Caco-2 (cell line): ENCODE measurements at places on chromosomes 11 and 22. TPM values are rescaled to one million over a fixed set of nuclear protein-coding genes. Genes with fewer than 3 reads are reported as not detected.

GGT5 gene
- 0.51 and 0.66 TPM in 2 replicates for total RNA-seq

- DNase-seq, result no peak
These were observed 37.3 kb upstream of the XBP1 start for GRCh38 chr22:28837640-28838039.

DNA sequence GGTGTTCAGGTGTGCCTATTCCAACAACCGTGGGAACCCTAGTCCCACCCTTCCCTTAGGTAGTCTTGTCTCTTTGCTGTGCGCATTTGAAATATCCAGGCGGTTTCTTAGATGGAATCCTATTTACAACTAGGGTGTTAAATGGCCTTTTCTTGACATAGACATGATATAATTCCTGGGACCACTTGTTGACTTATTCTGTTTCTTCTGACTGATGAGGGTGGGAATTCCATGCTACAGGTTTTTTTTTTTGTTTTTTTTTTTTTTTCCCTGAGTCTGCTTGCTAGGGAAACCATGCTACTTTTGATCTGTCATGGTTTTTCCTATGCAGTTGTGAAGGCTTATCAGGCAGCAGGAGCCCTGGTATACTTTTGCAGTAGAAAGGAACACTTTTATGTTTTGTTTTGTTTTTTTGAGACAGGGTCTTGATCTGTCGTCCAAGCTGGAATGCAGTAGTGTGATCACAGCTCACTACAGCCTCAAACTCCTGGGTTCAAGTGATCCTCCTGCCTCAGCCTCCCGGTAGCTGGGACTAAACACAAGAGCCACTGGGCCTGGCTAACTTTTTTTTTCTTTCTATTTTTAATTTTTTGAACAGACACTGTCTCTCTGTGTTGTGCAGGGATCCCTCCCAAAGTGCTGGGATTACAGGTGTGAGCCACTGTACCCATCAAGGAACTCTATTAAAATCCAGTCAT is 1.5 kb downstream of the STIM1 start:
- no peak for DNase-seq

DNA sequence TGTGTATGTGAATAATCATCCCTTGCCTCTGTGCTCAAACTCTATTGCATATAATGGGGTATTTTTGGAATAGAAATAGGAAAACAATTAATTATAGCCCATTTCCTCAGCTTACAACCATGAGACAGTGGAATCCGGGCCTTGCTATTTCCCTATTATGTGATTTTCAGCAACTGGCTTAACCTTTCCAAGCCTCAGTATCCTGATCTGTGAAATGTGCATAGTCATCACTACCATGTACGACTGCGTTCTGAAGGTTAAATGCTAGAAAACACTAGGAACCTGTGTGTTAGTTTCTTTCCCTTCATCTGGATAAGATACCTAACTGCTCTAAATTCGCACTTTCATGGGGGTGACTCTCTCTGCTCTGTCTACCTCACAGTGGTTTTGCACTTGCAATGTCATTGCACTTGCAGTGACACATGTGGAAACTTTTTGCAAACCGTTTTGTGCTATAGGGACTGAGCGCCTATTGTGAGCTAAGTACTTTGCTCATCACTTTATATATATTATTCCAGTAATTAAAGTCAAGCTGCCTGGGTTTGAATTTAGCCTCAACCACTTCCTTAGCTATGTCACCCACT is 48.3 kb downstream of the IRAG1 start:
- no peak for DNase-seq

GRCh38 chr22:30445438-30446145 is 20.0 kb downstream of the MTFP1 start:
- DNase-seq, result no peak

HBG1 gene
- total RNA-seq, result not detected in 2 replicates

TMEM184B gene
- 52.4 and 53.3 TPM in 2 replicates for total RNA-seq

GRCh38 chr22:17920145-17920605 is 104.2 kb downstream of the MICAL3 start:
- peak; percentile 89 for DNase-seq

DNA sequence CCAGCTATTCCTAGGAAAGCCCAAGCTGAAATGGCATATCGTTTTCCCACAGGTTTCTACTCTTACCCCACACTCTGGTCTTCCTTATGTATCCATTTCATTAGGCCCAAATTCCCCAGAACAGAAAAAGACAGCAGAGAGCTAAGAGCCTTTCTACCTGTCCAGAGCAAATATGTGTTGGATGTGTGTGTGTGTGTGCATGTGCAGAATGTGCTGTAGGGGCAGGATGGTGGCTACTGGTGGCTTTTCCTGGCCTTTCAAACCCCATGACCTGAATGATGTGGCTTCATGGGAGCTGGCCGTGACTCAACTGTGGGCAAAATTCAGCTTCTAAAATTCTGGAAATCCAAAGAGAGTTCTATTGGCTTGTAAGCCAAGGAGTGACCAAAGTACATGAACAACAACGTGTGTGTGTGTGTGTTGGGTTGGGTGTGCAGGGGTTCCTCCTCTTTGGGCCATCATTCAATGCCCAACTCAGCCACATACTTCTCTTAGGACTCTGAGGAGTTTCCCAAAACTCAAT is 421.4 kb upstream of the CADM1 start:
- no peak for DNase-seq

- no peak for DNase-seq
These were observed 50.0 kb upstream of the ADA2 start for GRCh38 chr22:17269224-17269606.

P2RY6 gene
- 48.4 and 55.7 TPM in 2 replicates for total RNA-seq
